Suppressor macrophage treated with lipopolysaccharide for 1 hour (primary cell): ENCODE measurements at places on chromosomes 16 and 17.

DNA sequence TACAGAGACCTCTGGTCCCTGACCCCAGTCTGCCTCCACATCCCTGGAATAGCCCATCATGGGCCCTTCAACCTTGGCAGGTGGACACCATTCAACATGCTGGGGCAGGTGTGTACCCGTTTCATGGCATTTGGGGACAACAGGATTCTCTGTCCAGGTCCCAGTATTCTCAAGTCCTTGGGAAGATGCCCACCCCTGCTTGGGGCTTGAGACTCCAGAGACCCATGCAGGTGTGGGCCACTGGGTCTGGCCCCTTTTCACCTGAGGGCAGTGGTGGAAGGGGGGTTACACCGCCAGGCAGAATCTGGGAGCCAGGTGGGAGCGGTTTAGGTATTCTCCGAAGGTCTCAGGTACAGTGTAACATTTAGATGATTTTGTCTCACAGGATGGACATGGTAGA lies 37.1 kb upstream of the KSR1 start:
- DNase-seq, result no peak

DNA sequence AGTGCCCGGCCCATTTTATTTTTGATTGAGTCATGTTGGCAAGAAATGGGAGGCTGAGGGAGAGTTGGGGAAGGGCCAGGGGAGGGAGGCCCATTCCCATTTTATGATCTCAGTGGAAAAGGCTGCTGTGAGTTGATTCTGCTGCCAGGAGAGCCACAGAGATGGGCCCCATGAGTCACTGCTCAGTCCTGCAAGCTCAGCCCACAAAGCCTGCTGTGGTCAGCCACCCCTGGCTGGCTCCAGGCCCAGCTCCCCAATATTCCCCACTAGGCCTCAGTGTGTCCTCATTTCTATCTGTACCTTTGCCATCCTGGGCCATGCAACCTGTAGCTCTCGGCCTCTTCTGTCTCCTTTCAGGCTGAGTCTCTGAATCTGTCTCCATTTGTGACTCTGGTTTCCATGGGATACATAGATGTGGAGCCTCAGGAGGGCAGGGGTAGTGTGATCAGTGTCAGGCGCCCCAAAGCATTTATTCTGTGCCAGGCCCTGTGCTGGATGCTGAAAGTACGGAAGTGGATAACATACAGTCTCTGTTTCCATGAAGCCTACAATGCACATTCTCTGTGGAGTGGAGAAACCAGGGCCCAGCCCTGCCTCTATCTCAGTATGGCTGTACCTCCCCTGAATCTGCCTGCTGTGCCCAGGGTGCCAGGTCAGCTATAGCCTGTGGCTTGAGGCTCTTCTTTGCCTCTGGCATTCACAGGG lies 1.9 kb upstream of the PLEKHG4 start:
- DNase-seq, result peak; percentile 81

DNA sequence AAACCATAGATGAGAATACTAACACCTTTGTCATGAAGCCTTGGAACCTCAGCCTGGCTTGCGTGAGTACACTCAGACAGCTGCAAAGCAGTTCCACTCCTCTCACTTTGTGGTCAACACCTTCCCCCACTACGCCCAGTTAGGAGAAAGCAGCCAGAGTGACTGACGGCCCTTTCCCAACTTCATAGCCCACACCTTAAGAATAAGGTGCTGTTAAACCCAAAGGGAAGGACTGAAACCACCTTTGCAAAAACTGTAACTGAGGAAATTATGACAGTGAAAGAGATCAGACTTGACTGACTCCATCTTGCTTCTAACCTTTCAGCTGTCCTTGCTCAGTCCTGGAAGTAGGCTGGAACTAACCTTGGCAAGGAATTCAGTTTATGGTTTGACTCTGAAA lies 13.7 kb downstream of the N4BP1 start:
- DNase-seq, result no peak

- no peak for DNase-seq
Measured at GRCh38 chr16:66220702-66221101, 145.8 kb upstream of the CDH5 start.

- DNase-seq, result no peak
Measured at GRCh38 chr16:64434526-64435069, 687.3 kb downstream of the CDH11 start.

GRCh38 chr17:79162012-79162963 lies 87.7 kb downstream of the ENGASE start:
- no peak for DNase-seq

DNA sequence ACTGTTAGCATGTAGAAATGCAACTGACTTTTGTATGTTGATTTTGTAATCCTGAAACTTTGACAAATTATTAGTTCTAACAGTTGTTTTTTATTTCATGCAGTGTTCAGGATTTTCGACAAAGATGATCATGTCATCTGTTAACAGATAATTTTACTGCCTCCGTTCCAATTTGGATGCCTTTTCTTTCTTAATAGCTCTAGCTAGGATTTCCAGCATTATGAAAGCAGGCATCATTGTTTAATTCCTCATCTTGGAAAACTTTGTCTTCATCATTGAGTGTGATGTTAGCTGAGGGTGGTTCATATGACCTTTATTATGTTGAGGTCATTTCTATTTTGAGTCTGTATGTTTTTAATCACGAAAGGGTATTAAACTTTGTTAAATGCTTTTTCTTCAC lies 31.9 kb downstream of the RMI2 start:
- DNase-seq, result peak; percentile 76
